Hematopoietic multipotent progenitor cell treated with erythropoietin and hydrocortisone succinate and interleukin-3 and kit ligand, for 4 days (in vitro differentiated cells): ENCODE measurements at places on chromosomes 5 and 9.
A peak's percentile ranks its signal among the peaks of the same experiment; 100 is the strongest.

GRCh38 chr5:113122053-113122452, 145.5 kb downstream of the DCP2 start:
- DNase-seq, result no peak

DNA sequence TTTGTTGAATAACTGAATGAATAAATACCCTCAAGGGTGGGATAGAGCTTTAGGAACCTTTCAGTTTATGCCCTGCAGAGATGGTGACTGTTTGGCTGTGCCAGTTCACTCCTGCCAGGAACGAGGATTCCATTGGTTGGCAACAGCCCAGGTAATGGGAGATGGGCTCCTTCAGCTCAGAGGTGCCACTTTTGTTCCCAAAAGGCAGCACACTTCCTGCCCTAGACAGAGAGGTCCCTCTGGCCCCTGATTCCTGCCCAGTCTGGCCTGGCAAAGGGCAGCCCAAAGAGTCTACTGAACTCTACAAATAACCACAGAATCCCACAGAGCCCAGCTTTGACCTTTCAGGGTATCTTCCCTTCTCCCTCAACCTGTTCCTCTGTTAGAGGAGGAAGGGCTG, 1.6 kb downstream of the C9orf152 start:
- DNase-seq, result no peak

- peak; percentile 71 for DNase-seq
These were observed 6.8 kb upstream of the SLC2A6 start for GRCh38 chr9:133485531-133486260.

DNA sequence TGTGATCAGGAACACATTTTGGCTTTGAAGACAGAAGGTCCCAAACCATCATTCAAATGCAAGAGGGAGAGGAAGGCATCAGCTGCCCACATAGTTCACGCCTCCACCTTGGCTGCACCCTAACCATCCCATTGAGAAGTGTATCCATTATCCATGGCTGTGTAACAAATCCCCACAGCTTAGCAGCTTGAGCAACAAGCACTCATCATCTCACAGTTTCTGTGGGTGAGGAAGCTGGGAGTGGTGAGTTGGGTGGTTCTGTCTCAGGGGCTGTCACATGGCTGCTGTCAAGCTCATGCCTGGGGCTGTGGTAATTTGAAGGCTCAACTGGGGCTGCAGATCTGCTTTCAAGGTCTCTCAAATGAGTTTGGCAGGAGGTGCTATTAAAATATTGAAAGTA, 23.0 kb upstream of the CEP72 start:
- no peak for DNase-seq

DNA sequence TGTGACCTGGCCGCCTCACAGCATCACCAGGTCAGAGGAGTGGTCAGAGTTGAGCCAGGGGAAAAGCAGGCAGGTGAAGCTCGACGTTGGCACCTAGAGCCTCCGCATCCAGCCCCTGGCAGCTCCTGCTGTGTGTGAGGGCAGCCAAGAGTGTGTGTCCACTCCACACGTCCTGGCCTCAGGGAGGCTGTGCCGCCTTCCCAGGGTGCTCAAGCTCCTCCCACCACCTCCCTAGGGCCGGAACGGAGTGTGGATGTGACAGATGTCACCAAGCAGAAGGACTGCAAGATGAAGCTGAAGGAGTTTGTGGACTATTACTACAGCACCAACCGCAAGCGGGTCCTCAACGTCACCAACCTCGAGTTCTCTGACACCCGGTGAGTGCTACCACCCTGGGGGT, 72.5 kb downstream of the PHF2 start:
- DNase-seq, result no peak

DNA sequence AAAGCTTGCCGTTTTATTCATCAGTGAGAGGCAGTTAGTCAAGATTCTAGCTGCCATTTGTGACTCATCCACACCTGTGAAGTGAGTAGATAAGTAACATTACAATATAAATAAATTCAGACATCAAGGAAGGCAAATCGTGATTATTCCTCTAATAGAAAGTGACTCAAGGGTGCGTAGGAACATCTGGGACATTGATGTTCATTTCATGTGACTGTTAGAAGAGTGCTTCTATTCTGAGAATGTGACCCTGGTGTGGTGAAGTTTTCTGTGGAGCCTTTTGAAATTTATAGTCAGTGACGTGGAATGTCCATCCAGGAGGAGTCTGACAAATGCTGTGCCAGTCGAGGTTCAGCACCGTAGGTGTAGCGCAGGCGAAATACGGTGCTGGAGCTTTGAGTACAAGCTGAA, 48.4 kb upstream of the FAM240B start:
- DNase-seq, result no peak

- peak; percentile 78 for DNase-seq
These were observed 10.9 kb upstream of the ZNF366 start for GRCh38 chr5:72518001-72518683.

- DNase-seq, result no peak
These were observed 47.0 kb downstream of the UBE2QL1 start for GRCh38 chr5:6495433-6496206.

DNA sequence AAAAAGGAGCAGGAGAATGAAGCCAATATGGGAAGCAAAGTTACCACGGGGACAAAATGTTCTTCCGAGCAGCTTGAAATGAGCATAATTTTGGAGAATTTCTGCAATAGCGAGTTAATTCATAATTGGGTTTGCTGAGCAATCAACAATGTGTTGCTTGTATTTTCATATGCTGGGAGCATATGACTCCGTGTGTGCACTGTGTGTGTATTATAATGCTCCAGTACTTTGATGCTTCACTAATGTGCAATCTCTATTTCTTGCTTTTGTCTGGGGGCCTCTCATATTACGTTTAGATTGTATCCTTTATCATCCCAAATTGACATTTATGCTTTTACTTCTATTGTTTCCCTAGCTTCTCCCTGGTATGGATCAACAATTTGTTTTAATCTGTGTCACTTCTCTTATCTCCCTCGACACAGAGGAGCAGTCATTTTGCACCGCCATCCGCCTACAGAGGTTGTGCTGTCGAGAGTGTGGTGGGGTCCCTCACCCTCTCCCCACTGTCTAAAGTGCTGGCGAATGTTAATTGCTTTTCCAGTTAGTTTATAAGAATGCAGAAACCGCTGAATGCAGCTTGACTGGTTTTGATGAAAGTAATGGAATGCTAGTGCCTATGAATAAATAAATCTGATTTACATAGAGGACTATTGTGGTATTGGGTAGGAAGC, 372.5 kb upstream of the WWC1 start:
- DNase-seq, result no peak

GRCh38 chr9:125894566-125894965, 147.4 kb downstream of the PBX3 start:
- DNase-seq, result no peak

- peak; percentile 97 for DNase-seq
These were observed at the start of gene TRIM23 for GRCh38 chr5:65624025-65624570. TSS of gene TRIM23 (minus strand) at chr5:65624333. CDS start at chr5:65624274, 59 bp downstream.
